NCI-H510A treated with DMSO at 0.1 percent for 48 hours (cell line): ENCODE measurements at places on chromosomes 3 and 15.

DNA sequence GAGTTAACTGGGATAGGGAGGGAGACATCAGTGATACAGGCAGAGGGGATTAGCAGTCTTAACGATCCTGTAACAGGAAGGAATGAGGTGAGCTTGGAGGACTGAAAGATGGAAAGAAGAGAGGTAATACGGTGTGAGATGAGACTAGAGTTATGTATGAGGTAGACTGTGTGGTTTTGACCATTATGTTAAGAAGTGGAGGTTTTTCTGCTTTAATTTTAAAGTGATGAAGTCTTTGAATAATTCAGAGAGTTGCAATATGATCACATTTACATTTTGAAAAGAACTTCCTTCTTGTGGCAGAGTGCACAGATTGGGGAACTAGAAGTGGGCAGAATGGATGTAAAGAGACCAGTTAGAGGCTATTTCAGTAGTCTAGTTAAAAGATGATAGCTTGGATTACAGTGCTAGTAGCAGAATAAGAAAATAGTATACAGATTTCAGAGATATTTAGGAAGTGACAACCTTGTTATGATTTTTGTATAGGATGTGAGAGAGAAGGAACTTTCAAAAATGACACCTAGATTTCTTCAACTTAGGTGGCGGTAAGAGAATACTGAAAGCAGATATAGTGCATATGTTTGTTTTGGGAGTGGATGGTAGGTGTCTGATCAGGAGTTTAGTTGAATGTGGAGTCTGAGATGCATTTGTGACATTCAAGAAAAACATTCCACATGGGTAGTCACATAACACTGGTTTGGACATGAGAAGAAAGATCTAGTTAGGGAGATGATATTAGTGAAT lies 40.5 kb downstream of the STT3B start:
- DNase-seq, result no peak

DNA sequence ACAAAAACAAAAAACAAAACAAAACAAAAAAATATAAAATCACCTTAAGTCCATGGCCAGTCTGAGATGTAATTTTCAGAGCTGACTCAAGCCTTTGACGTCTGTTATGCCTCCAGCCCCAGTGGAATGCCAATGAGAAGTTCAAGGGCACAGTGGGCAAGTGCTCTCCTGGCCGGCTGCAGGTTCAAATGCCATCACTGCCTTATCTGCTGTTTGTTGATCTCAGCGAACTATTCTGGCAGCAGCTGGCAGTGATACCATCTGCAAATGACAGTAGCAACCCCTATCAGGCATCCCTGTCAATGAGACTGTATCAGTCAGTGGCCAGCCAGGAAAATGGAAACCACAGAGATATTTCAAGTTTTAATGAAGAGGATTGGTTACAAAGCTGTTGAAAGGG lies 10.8 kb upstream of the PDE8A start:
- no peak for DNase-seq

GRCh38 chr15:59550956-59551355 lies 60.6 kb upstream of the GCNT3 start:
- no peak for DNase-seq

GRCh38 chr3:186996356-186996755 lies 66.0 kb downstream of the ST6GAL1 start:
- peak; percentile 43 for DNase-seq

- no peak for DNase-seq
Observed at GRCh38 chr3:30146978-30147377, 459.4 kb upstream of the TGFBR2 start.

GRCh38 chr15:41256103-41256502 lies 25.0 kb downstream of the CHP1 start:
- no peak for DNase-seq

- DNase-seq, result no peak
Observed at GRCh38 chr3:137348936-137349335, 391.2 kb downstream of the IL20RB start.

- no peak for DNase-seq
Observed at GRCh38 chr15:36363335-36363734, 216.1 kb upstream of the CDIN1 start.

GRCh38 chr3:73502609-73503583 lies 121.8 kb downstream of the PDZRN3 start:
- peak; percentile 64 for DNase-seq

GRCh38 chr3:154864947-154865346 lies 215.2 kb upstream of the MME start:
- DNase-seq, result no peak

GRCh38 chr15:58605931-58606530 lies 143.5 kb downstream of the ADAM10 start:
- no peak for DNase-seq

DNA sequence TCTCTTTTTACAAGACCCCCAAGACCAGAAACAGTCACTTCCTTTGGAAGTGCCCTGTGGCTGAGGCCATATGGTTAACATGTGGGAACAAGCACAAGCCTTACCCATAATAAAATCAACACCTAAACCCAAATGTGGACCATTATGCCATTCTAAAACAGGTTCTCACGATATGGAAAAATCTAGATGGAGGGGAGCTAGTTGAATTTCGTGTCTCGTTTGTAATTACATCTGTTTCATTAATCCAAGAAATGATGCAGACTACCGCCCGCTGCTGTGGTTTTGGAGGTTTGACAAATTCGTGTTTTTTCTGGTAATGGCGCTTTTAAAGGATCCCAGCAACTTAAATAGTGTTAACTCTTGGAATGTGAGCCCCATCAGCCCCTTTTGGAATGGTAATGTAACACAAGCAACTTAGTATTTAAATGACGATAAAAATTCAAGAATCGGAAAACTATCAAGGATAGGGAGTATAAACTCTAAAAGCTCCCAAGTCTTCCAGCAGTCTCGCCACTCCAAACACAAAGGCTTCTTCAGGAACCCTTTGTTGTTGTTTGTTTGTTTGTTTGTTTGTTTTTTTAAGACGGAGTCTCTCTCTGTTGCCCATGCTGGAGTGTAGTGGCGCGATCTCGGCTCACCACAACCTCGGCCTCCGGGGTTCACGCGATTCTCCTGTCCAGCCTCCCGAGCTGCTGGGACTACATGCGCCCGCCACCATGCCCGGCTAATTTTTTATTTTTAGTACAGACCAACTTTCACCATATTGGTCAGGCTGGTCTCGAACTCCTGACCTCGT lies 1.1 kb downstream of the CNBP start:
- DNase-seq, result no peak

DNA sequence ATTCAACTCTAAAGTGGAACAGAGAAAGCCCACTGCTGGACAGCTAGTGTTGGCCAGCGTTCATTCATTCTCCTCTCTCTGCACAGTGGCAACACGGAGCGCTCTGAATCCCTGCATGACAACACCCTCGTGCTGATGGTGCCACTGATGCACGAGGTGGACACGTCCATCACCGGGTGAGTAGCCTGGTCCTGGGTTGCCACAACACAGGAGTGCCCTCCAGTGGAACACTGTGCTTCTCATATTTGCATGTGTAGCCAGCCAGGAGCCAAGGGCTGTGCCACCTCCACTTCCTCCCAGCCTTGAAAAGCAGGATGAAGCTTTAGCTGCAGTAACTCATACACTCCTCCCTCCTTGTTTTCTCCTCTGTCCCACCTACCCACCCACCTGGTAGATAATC lies 120.0 kb upstream of the CTDSPL start:
- DNase-seq, result peak; percentile 11

GRCh38 chr15:38671006-38671387 lies 106.4 kb upstream of the RASGRP1 start:
- no peak for DNase-seq

GRCh38 chr3:159482241-159482993 lies 506.2 kb upstream of the IL12A start:
- no peak for DNase-seq

DNA sequence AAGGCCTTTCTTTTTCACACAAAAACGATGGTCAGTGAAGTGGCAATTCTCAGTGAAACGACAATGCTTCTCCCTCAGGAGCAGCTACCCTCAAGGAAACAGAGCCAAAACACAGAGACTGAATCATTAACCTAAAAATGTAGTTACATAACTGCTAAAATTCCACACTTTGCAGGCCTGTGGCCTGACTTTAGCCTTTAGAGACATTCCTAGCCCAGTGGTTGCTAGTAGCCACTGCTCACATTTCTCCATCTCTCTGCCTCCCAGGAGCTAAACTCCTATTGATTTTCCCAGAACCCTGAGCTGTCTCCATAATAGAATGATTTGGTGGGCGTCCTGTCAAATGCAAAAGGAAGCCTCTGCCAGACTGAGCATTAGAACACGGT lies 630.1 kb upstream of the KCNMB2 start:
- no peak for DNase-seq

- DNase-seq, result no peak
Observed at GRCh38 chr3:28786446-28786845, 437.8 kb upstream of the AZI2 start.

DNA sequence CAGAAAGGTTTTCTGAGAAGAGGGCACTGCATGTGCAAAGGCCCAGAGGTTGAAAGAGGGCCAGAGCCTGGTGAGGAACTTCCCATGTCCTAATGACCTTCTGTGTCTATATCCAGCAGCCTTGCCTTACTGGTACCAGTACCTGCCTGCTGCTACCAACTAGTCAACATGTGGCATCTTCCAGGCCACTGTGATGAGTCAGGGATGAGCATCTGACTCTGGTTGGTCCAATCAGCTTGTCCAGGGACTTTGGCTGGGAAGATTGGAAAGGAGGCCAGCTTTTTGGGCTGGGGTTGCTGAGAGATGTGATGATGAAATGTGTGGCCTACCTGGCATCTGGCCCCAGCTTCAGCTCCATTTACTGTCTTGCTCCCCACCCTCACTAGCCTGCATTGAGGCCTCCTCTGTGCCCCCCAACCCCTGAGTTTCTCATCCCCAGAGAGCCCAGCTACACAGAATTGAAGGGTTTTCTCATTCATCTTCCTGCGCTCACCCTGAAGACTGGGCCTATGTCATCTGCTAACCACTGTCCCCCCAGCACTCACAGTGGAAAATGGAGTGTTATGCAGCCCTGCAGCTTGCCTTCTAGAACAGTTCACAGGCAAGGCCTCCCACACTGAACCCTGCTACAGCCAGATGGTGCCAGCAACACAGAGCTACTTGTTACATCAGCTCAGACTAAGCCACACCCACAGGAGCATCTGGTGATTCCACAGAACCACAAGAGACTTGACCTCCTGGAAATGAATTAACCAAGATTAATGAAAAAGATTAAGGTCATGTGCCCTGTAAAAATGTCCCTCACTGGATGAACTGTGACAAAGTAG lies 1.3 kb upstream of the TWF2 start:
- peak; percentile 24 for DNase-seq

GRCh38 chr15:86879250-86880229 lies 799.9 kb downstream of the AGBL1 start:
- DNase-seq, result no peak

DNA sequence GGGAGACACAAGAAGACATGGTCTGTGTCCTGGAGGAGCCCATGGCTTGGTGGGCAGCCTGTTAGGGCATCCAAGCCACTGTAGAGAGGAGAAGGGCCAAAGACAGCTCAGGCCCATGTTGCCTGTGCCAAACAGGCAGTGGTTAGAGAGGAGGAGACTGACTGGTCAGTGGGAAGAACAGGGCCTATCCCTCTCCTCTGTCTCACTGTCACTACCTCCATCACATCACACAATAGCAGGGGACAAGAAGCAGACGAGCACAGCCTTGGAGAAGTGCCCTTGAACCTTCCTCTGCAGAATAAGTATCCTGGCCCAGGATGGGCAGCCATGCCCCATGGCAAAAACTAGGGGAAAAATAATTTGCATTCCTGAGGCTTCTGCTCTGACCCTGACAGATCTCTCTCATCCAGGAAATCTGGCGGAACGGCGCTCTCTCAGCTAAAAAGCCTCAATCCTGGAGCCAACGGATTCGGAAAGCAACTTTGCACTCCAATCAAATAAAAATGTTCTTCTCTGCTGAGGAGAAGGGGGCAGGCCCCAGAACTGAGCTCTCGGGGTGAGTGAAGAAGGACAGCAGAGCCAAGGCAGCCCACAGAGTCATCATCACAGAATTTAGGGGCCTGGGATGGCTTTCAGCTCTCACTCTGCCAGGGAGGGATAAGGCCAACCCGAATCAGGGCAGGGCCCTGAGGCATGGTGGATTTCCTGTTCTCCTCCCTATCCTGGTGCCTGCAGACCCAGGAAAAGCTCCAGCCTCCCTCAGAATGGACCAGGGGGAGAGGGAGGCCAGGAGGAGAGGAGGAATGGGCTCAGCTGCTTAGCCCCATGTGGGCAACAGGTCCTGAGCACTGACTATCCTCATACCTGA lies 1.6 kb downstream of the SHF start:
- no peak for DNase-seq

GRCh38 chr3:123286308-123287023 lies 84.7 kb downstream of the SEC22A start:
- no peak for DNase-seq

- DNase-seq, result peak; percentile 93
Observed at GRCh38 chr3:172098698-172099494, 59.5 kb downstream of the FNDC3B start.

GRCh38 chr3:15877813-15878212 lies 80.0 kb upstream of the ANKRD28 start:
- no peak for DNase-seq

- DNase-seq, result no peak
Observed at GRCh38 chr3:197356275-197356674, 57.9 kb upstream of the DLG1 start.

- DNase-seq, result peak; percentile 20
Observed at GRCh38 chr3:72597756-72598195, 250.5 kb downstream of the SHQ1 start.

GRCh38 chr3:119794971-119795612 lies 13.2 kb downstream of the NR1I2 start:
- no peak for DNase-seq

DNA sequence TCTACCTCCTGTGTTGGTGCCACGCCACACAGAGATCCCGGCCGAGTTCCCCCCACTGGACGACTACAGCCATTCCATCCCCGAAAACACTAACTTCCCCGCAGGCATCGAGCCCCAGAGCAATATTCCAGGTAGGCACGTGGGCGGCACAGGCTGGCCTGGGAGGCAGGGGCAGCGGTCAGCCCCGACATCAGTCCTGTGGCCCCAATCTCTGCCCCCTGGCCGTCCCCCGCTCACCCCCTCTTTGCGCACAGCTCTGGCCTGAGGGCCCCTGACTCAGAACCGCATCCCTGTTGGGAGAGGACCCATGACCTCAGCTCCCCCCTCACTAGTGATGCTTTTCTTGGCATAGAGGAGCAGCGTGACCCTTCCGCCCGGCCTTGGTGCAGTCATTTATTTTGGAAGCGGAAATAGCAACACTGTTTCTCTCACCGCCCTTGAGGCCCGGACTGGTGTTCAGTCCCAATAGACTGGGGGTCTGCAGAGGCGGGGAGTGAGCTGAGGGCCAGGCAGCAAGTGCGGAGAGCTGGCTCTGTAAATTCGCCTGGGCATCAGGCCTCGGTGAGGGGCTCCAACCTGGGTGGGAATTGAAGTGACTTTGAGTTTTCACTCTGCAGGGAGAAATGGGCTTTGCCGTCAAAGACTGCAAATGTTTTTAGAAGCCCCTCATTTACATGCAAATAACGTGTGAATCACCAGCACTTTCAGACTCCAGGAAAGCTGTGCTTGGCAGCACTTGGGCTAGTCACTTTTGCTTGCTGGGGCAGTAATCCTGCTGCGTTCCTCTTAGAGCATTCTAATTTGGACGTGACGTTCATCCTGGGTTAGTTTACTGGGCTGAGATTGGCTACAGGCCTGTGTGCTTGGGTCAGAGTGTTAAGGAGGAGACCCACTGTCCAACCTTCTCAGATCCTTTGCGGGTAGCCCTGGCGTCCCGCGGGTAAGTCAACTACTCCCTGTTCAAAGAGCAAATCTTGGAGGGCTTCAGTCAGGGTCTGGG lies 88.9 kb downstream of the AAGAB start:
- DNase-seq, result no peak
